ENCODE measurements at places on chromosomes 5 and 9.

GRCh38 chr9:128077847-128078503 is 9.9 kb downstream of the SLC25A25 start:
- no peak for DNase-seq

DNA sequence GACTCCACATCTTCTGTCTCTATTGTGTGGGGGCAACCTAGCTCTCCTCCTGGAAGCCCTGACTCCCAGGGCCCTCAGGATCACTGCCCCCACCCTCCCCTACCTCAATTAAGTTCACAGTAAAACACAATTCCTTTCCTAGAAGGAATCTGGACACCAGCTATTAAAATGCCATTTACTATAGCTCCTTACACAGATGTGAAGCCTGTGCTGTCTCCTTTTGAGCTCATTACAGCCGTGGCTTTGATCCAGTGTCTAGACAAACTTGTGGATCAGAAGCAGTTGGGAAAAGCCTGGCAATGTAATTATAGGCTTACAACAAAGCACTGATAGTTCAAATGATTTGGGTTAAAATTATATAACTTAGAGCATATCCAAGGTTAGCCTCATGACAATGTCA is 107.0 kb upstream of the SMIM23 start:
- DNase-seq, result no peak

DNA sequence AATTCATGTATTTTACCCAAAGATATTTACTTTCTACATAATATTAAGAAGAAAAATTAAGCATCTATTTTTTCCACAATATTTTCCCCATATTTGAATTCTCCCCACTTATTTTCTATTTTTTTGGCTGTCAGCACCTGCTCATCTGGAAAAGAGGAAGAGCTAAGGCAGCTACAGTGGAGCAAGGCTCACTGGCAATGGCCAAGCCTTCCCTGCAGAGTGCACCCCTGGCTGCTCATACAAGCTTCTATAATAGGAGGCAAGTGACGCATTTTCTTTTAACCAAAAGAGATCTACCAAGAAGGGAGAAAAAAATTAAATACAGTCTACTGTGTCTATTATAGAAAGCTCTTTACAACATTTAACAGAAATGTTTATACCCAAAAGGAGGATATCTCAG is 72.5 kb downstream of the AUH start:
- DNase-seq, result no peak

GRCh38 chr5:58548068-58548467 is 34.8 kb upstream of the RAB3C start:
- no peak for DNase-seq

DNA sequence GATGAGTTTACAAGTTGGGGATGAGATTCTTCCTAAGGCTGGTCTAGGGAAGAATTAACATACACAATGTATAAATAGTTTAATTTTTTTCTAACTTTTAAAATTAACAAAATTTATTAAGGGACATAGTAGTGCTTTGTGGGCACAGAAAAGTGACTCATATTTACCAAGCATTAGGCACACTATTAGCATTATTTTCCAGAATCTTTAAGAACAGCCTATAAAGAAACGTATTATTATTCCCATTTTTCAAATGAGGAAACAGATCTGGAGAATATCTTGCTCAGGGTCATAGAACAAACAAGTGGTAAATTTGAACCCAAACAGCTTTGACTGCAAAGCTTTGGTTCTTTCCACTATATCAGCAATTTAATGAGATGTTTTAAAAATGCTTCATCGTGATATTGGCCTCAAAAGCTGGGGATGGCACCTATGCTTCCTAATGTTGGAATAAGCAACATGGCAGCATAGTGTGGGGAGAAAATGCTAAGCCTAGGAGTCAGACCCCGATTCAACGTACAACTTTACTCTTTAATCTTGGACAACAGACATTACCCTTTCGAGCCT is 55.9 kb downstream of the ABCA1 start:
- no peak for DNase-seq

DNA sequence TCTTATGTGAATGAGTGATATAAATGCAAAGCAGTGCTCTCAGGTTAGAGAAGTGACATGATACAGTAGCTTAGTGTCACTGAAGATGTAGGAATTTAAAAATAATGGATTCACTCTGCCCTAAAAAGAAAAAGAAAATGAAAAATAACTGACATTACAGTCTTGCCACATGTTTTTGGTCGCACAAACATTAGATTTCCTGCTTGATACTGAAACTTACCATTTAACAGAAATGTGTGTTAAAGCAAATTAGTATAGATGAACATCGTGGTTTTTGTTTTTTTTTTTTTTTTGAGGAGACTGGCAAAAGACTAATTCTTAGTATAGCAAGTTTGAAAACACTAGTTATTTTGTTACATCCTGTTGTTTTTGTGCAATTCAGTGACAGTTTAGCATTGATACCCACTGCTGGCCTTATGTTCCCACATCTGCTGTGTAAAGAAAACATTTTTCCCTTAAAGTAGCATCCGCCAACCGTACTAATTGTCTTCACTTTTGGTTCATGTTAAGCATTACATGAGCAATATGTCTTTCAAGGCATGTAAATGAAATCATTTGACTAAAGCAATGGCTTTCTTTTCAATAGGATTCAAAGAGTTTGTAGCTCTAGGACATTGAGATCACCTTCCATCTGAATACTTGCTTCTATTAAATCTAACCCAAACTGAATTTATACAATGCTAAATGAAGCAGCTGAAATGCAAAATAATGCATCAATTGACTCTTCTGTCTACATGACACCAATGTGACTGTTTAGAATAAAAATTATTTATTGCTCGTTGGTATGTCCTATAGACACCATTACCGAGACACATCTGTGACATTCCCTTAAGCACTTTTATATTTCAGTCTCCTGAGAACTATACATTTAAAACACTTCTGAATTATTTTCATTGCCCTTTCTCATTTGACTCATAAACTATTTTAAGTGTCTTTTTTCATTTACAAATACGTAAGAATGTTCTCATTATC is 859.1 kb downstream of the MAT2B start:
- no peak for DNase-seq

All from astrocyte of the spinal cord (primary cell).